ENCODE measurements at places on chromosomes 13 and 19.

DNA sequence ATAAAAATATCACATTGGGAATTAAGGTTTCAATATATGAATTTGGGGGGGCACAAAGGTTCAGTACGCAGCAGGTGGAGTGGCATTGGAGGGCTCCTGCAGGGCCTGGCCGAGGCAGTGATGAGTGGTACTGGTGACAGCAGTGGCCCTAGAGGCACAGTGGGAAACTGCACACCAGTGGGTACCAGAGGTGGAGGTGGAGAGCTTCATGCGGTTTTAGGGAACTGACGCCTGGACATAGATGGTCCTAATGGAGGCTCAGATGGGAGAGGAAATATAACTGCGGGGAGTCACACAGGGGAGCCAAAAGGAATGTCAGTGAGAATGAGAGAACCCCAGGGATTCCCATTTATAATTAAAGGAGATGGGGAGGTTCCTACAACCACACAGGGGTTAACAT lies 156.2 kb downstream of the COG6 start:
- DNase-seq, result no peak

DNA sequence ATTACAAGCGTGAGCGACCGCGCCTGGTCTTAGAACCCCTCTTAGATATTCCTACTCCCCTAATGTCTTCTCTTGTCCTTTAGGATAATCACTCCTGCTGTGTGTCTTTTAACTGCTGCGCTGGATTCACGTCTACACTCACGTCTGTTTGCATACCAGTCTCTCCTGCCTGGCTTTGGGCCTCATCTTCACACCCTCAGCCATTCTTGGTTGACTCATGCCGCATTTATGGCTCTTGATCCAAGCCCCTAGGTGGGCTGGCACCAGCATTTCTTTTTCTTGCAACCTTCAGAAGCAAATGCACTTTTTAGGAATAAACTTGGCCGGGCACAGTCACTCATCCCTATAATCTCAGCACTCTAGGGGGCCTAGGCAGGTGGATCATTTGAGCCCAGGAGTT lies 22.7 kb downstream of the MYO9B start:
- no peak for DNase-seq

- DNase-seq, result no peak
These were observed 274.3 kb downstream of the NHLRC3 start for GRCh38 chr13:39312596-39312995.

- no peak for DNase-seq
These were observed 4.8 kb downstream of the ISYNA1 start for GRCh38 chr19:18433015-18433691.

DNA sequence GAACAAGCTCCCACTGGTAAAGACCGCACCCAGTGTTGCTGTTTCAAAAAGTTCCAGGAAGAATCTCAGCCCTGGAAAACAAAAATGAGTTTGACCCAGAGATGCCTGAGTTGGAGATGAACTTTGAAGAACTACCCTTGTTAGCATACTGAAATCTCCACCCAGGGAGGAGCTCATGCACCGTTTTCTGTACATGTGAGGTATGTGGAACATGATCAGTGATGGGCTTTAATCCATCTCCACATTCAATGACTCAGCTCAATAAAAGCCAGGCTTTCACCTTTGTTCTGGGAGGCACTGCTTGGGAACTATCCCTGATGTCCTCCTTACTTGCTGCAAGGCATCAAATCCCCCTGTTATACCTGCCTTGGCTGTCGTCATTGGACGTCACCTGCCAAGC lies 279.9 kb downstream of the UQCRFS1 start:
- no peak for DNase-seq

GRCh38 chr13:19592657-19593180 lies 31.4 kb upstream of the TPTE2 start:
- DNase-seq, result no peak

DNA sequence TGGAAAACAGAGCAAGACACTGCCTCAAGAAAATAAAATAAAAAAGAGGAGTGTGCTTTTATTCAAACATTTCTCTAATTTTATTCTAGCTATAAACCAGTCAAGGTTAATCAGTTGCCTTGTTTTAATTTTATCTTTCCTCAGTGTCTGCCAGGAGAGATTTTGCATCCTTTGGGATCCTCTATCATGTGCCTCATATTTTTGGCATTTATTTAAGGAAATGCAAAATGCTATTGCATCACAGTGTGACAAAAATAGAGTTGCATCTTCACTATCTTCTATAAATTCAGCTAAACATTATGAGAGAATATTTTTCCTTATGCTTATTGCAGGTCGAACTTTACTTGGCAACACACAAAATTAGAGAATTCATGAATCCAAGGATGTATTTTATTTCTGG lies 639.0 kb upstream of the KLF12 start:
- DNase-seq, result no peak

All from stimulated activated CD8-positive, alpha-beta memory T cell treated with anti-CD3 and anti-CD28 coated beads, Interleukin-4, amount 100 ng/mL, for 48 hours (primary cell).